Stimulated activated CD4-positive, alpha-beta T cell treated with anti-CD3 and anti-CD28 coated beads, Interleukin-1b, Interleukin-23, amount 100 ng/mL, for 24 hours (primary cell): ENCODE measurements at places on chromosomes 12 and 14.

DNA sequence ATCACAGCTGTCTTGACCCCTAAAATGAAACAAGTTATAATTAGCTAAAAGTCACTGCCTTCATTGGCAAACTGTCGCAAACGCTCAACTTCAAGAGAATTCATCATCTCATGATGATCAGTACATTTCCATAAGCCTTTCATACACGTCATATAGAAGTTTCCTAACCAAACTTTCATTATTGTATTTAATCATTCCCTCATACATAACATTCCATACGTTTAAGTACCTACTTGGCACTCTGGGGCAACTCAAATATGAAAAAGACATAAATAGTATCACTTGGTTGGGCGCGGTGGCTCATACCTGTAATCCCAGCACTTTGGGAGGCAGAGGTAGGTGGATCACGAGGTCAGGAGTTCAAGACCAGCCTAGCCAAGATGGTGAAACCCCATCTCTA, 12.4 kb upstream of the PPP2R5E start:
- DNase-seq: no peak

GRCh38 chr14:69237584-69237983, 22.4 kb upstream of the GALNT16 start:
- no peak for DNase-seq

DNA sequence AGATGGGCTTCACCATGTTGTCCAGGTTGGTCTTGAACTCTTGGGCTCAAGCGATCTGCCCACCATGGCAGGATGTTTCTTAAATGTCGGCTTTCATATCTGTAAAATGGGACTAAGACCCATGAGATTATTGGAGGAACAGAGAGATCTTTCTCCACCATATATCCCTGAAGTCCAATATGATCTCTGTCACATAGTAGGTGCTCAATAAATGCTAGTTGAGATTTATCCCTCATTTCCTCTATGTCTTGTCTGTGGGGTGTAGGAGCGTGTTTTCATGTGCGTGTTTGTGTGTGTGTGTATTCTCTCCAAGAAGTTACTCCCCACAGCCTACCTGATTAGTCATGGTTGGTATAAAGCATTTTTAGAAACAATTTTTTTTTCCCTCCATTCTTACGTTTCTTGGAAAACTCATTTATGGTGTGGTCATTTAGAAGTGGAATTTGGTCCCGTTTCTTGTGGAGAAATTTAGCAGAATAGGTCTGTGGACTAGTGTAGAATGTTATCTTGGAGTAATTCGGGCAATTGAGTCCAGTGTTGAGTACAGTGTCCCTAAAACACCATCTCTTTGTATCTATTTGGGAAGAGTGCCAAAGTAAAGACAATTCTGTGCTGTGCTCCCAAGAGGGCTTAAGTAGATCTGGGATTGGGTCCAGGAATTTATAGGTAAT, 4.3 kb downstream of the STRAP start:
- no peak for DNase-seq

DNA sequence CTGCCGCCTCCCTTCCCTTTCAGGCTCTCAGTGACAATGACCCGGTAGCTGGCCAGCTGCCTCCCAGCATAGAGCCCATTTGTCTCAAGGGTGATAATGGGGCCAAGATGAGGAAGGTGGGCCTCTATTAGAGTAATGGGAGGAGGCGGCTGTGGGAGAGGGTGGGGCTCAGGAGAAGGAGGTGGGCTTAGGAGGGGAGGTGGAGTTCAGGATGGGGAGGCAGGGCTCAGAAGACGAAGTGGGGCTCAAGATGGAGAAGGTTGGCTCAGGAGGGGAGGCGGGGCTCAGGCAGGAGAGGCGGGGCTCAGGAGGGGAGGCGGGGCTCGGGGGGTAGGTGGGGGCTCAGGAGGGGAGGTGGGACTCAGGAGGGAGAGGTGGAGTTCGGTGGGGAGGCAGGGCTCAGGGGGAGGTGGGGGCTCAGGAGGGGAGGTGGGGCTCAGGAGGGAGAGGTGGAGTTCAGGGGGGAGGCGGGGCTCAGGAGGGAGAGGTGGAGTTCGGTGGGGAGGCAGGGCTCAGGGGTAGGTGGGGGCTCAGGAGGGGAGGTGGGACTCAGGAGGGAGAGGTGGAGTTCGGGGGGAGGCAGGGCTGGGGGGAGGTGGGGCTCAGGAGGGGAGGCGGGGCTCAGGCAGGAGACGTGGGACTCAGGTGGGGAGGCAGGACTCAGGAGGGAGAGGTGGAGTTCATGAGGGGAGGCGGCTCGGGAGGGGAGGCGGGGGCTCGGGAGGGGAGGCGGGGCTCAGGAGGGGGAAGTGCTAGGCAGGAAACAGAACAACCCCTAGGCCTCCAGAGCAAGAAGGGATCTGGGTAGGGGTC, 36.8 kb downstream of the IQSEC3 start:
- no peak for DNase-seq

DNA sequence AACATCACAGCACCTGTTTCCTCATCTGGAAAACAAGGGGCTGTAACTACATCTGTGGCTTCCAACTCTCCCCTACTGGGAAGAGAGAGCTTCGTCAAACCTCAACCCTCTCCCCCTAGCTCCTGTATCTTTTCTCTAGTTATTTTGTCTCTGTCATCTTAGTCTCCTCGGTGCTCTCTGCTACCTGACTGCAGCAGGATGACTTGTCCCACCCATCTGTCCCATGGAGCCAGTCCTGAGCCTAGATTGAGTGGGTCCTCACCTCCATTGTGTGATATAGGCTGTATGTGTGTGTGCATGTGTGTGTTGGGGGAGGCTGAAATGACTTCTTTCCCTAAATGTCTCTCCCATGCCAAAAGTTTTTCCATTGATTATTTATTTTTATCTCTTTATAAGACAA, 177.3 kb downstream of the EMP1 start:
- DNase-seq: no peak

GRCh38 chr14:51576117-51576430, 75.6 kb upstream of the FRMD6 start:
- no peak for DNase-seq

GRCh38 chr12:32478858-32479725, 79.7 kb downstream of the FGD4 start:
- no peak for DNase-seq

DNA sequence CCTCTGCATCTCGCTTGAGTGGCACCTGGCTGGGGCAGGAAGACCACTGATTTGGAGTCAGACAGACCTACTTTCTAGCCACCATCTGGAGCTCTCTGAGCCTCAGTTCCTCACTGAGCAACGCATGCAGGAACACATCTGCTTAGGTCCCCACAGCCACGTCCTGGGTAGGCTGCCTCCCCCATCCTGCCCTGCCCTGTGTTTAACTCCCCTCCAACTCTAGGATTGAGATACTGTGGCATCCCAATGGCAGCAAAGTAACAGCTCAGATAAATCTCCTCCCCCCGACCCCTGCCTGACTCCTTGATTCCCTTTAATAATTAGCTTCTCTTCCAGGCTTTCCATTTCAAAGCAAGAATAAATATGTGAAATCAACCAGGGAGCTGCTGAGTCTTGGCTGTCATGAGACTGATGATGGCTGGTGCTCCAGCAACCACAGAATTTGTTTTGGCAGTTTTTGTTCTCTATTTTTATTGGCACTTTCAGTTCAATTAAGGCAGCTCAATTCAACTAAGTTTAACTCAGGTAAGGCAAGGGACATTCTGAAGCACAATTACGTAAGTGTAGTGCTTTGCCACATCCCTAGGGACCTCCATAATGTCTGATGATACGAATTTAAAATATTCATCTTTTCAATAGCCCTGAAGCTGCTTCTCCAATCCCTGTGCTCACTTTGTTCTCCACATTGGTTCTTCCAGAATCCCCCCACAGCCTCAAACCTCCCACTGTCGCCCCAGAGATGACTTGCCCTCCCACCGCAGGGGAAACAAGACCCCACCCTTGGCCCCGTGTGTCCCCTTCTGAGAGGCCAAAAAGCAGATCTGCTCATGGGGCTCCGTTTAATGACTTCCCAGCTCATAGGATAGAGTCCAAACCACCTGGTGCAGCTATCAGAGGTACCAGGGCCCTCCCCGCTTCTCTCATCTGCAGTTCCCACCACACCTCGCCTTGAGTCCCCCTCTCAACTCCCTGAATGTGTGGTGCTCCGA, 58.2 kb downstream of the ESR2 start:
- no peak for DNase-seq

DNA sequence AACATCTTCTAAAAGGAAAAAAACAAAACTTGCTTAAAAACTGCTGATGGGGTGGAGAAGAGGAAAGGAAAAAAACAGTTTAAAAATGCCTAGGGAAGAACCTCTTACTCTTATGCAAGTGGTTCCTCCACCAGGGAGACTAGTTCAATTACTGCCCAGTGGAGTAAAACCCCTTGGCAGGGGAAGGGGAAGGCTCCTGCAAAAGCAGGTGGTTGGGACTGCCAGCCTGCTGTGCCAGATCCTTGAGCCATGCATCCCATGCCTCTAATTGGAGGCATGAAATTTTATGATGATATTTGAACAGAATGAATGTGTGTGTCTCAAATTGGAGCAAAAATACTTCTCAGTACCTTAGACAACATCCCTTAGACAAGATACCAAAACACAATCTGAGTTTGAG, 118.8 kb downstream of the FSCB start:
- DNase-seq: no peak

DNA sequence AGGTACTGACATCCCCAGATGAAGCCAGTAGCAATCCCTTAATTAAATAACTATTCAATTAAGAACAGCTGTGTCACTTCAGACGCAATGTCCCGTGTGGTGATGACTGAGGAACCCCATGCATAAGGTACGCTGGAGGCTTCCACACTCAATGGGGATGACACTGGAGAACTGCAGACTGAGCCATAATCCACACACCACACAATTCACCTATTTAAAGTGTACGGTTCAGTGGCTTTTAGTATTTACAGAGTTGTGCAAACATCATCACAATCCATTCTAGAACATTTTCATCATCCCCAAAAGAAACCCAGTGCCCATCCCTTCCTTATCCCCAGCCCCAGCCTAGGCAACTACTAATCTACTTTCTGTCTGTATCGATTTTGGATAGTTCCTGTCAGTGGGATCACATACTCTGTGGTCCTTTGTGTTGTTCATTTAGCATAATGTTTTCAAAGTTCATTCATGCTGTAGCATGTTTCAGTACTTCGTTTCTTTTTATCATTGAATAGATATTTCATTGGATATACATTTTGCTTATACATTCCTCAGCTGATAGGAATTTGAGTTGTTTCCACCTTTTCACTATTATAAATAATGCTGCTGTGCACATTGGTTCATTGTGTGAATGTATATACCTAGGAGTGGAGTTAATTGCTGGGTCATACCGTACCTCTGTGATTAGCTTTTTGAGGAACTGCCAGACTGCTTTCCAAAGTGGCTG, 61.1 kb downstream of the NINJ2 start:
- DNase-seq: no peak

- DNase-seq: no peak
Measured at GRCh38 chr14:84195514-84195913, 1334.4 kb upstream of the FLRT2 start.

DNA sequence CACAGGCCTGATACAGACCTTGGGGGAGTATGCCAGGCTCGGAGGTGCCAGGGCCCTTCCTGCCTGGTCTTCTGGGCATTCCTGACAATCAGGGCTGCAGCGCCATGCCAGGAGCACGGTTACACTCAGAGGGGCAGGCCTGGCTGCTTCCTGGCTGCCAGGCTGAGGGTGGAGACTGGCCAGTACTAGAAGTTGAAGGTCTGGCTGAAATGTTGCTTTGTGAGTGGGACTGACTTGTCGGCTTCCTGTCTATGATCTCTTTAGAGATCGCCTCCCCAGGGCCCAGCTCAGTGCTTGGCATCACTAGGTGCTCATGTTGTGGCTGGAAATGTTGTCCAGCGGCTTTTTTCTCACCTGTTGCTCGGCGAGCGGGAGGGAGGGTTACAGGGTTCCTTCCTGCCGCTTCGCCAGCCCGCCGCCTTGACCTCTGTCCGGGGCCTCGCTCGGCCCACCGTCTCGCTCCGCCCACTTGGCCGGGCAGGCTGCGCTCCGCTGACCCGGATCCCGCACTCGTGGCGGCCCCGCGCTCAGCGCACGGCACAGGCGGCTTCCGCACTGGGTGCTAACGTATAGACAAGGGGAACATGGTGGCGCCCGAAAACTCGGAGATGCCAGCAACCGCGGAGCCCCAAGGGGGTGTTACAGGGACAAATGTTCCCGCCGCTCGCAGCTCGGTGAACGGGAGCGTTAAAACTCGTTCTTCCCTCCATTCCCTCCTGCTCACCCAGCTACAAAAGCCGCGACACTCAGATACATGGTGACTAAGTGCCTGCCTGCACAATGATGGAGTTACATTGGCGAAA, 32.6 kb downstream of the PAPLN start:
- DNase-seq: no peak

DNA sequence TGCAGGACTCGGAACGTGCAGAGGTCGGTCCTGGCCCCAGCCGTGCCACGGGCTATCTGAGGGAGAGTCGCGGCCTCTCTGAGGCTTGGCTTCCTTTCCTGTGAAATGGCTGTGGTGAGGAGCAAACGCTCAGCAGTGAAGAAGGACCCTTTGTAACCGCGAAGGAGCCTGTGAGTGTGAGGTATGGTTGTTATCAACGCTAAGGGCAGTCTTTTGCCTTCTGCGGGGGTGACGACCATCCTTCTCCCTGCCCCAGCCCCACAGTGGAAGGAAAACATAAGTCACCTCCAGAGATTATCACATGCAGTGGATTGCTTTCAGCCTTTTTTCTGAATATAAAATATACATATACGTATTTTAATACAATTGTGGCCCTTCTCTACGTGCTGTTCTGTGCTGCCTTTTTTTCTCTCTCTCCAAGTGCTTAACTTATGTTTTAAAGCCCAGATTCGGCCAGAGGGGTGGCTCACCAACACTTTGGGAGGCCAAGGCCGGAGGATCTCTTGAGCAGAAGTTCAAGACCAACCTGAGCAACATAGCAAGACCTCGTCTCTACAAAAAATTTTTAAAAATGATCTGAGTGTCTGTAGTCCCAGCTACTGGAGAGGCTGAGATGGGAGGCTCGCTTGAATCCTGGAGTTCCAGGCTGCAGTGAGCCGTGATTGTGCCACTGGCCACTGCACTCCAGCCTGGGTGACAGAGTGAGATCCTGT, 17.4 kb downstream of the TAMALIN start:
- DNase-seq: no peak

- no peak for DNase-seq
Measured at GRCh38 chr14:22837750-22838538, 1.6 kb downstream of the MMP14 start.

DNA sequence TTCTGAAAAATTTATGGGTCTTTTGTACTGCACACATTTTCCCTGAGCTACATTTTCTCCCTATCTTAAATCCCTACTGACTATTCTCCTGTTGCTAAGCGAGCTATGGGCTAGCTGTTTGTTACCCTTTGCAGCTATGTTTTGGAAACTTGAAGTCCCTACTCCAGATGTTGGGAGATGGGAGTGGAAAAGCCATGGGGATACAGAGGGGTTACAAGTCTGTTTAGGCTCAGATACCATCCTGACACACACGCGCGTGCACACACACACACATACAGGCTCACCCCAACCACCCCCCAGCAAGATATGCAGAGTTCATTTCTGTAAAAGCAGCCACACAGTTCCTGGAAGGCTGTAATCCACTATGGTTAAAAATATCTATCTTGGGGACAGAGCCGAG, 15.8 kb downstream of the ATP5MC2 start:
- no peak for DNase-seq
